Epithelial cell of proximal tubule (primary cell): ENCODE measurements at places on chromosomes 13 and 19. TPM values are rescaled to one million over a fixed set of nuclear protein-coding genes. Genes with fewer than 3 reads are reported as not detected.

- DNase-seq = no peak
These were observed 188.8 kb downstream of the TSHZ3 start for GRCh38 chr19:31160336-31160926.

DNA sequence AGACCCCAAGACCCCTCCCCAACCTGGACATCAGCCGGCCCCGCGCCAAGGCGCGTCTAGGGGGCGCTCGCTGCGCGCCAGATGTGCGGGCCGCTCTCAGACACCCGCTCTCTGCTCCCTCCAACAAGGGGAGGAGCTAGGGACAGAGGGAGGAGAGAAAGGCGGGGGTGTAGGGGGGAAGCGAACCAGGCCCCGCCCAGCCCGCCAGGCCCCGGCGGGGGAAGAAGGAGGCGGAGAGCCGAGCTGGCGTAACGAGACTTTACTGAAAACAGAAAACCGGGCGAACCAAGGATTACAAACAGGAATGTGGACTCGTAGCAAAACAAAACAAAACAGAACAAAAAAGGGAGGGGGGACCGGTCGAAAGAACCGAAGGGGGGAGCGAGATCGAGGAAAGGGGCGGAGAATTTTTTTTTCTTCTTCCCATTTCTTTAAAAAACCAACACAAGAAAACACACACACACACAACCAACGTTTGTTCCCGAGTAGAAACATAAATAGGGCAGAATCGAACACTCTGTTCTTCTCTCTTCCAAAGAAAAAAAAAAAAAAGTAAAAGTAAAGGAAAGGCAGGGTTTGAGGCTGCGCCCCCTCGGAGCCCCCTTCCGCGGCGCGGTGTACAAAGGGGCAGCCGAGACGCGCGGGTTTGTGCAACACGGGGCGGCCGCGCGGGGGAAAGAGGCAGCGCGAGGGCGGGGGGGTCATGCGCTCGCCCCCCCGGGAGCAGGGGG is 1.7 kb downstream of the JUND start:
- no peak for DNase-seq

- DNase-seq = no peak
These were observed 33.9 kb downstream of the CCNE1 start for GRCh38 chr19:29845574-29846176.

- no peak for DNase-seq
These were observed 1.1 kb upstream of the FLT3LG start for GRCh38 chr19:49472936-49473335.

DNA sequence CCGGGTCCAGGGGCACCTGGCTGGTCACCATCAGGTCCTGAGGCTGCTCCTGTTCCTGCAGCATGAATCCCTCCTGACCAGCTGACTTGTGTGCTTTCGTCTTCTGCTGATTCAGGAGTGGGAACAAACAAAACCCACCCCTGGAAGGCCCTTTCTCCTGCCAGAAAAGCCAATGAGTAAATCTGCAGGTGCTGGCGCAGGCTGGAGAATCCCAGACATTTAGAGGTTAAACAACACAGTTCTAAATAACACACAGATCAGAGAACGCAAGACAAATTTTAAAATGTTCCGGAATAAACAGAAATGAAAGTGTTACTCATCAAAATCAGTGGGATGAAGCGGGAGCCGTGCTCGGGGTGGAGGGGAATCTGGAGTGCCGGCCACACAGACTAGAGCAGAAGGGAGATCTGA is 60.6 kb upstream of the C13orf46 start:
- DNase-seq = no peak

DNA sequence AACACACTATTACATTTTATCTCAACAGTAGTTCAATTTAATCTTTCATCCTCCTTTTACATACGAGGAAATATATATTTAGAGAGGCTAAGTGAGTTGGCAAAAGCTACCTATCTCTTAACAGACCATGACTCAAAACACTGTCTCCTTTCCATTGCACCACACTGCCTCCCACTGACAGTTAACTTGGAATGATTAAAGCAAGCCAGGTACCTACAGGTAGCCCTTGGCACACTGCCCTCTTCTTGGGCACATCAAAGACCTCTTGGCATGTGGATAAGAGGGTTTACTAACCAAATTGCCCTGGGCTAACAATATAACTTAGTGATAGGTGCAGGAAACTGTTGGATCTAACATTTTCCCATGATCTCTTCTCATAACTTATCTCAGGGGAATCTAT is 1.8 kb downstream of the ABHD13 start:
- DNase-seq = no peak

- no peak for DNase-seq
These were observed 663.2 kb upstream of the SGCG start for GRCh38 chr13:22517544-22517943.

- DNase-seq = no peak
These were observed 132.9 kb upstream of the SERP2 start for GRCh38 chr13:44240611-44241145.

GRCh38 chr19:1213391-1214286 is 8.1 kb downstream of the STK11 start:
- no peak for DNase-seq

DNA sequence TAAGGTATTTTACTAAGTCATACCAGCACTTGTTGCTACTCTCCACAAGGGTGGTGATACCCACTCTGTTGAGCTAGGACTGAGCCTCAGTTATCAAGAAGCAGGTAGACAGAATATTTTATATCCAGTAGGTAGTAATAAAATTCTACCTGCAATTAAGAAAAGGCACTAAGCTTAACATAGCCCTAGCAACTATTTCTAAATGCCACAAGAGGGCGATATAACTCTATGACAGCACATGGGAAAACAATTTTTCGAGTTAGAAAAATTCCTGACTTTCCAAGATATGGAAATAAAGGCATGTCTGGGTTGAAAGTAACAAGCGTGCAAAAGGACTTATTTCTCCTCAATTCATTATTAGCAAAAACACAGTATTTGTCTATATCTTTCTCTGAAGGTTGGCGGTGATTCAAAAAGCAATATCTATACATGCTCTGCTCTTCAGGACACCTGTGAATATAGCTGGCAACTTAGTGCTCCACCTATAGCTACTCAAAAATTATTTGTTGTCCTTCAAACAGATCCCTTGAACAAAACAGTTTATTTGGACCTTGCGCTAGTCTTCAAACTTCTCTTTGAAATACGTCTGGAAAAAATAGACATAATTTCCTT is 14.7 kb downstream of the CCDC169 start:
- no peak for DNase-seq

DNA sequence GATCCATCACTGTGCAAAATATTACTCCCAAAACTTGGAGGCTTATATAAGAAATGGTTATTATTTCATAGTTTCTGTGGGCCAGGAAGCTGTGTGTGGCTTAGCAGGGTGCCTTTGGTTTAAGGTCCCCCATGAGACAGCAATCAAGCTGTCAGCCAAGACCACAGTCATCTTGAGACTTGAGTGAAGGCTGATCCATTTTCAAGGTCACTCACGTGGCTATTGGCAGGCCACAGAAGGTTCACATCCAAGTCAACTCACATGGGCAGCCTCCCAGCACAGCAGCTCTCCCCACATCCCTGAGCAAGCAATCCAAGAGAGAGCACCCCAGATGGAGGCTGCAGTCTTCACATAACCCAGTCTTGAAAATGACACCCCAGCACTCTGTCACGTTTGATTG is 537.4 kb downstream of the MYO16 start:
- DNase-seq = no peak

DNA sequence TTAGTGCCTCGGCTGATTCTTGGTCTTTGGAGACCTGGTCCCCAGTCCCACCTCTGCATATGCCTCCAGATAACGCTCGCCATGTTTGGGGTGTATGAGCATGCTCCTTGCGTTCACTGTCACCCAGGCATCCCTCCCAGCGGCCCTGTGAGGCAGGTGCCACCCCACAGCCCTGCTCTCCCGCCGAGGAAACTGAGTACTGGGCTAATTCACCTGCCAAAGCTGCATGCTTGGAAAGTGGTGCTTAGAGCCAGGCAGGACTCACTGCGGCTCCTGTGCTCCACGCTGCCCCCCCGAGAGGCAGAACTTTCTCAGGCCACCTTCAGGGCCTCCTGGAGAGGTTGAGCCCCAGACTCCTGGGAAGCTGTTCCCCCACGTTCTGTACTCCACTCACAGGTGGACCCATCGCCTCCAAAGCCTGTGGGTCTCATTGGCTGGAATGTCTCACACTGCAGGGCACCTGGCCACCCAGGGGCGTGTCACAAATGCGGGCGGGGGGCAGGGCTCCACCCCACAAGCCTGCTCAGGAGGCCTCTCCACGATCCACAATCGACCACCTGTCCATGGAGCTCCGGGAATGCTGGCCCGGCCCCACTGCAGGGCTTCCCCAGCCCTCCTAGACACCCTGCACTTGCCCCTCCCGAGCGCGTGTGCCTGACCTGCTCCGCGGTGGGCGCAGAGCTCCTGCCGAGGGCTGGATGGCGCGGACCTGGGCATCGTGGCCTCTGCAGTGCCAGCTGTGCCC is 64.6 kb downstream of the ATP11A start:
- DNase-seq = no peak

DNA sequence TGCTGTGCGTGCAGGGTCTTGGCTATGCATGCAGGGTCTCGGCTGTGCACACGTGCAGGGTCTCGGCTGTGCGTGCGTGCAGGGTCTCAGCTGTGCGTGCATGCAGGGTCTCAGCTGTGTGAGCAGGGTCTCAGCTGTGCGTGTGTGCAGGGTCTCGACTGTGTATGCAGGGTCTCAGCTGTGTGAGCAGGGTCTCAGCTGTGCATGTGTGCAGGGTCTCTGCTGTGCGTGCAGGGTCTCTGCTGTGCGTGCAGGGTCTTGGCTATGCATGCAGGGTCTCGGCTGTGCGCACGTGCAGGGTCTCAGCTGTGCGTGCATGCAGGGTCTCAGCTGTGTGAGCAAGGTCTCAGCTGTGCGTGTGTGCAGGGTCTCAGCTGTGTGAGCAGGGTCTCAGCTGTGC is 42.5 kb downstream of the RAB20 start:
- no peak for DNase-seq

DNA sequence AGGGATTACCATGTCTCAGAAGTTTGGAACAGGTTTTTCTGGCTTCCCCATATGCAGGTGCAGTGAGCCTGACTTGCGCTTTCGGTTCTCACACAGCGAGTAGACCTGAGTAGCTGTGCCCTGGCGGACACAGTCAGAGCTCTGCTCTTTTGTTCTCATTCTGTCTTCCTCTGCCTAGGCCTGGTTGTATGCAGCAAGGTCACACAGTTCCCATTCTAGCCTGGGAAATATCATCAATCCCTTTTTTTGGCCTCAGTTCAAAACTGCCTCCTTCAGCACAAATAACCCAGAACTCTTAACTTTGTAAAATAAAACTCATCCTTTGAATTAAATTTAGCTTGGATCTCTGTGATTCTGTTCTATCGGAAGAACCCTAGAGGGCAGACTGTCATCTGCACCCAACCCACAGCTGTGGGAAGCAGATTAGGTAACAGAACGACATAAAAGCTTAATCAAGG is 10.2 kb downstream of the OXGR1 start:
- DNase-seq = no peak

DNA sequence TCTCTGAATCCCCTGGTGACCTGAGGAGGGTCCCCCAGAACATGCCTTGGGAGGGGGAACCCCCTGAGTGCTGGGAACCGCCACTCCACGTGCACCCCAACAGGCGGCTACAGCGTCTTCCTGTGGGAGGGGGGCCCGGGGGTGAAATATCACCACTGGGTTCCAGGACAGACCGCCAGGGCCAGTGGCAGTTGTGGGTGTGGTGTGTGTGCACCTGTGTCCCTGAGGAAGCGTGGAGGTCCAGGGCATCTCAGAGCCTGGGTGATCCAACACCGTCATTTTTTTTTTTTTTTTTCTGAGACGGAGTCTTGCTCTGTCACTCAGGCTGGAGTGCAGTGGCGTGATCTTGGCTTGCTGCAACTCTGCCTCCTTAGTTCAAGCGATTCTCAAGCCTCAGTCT is 4.2 kb downstream of the ADGRE5 start:
- DNase-seq = no peak

DNA sequence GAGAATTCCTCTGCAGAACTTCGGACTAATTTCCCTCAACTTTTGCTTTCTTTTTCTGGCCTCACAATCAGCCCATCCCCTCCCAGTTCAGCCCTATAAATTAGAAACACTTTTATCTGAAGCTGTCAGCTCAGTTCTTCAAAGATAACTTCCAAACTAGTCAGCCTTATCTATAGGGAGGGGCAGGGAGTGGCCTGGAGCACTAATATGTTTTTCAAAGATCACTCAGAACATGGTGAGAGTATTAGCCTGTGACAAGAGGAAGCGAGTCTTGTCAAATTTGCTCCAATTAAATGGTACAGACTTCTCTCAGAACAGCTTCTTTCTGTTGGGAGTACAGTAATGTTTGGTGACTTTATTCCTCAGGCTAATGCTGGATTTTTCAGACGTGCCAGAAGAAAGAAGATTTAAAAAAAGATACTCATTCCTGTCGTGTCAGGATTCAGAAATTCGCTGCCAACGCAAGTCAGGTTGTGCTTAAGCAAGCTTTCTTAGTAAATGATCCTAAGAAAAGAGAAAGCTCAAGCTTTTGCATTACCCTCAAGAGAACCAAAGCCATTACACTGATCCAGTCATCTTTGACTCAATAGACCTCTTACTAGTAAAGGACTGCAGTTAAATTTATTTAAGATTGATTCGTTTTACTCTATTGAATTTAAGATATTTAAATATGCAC is 1033.6 kb downstream of the SLITRK5 start:
- DNase-seq = no peak

DNA sequence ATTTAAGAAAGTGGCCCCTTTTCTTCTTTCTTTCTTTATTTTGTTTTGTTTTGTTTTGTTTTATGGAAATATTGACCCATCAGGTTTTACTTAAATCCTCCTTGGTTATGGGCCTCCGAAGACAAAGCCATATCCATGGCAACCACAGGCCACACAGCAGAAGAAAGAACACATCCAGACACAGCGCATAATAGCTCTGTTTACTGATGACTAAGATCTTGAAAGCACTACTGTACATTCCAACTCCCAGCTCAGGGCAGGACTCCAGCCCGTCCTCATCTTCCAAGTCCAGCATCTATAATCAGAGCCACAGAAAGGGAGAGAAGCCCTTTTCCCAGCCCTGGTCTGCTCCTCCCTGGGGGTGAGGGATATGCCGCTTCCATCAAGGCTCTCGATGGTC is 84.3 kb downstream of the NUFIP1 start:
- DNase-seq = no peak

- DNase-seq = no peak
These were observed 107.1 kb upstream of the MIR17HG start for GRCh38 chr13:91240341-91240740.

CCDC70 gene
- not detected in 2 replicates for total RNA-seq

CYP4F22 gene
- total RNA-seq = not detected in 2 replicates

TLE2 gene
- total RNA-seq = 1.6 and 2.9 TPM in 2 replicates

GRK1 gene
- total RNA-seq = 0.06 TPM in 1 of 2 replicates, not detected in the other

ZNF850 gene
- 2.2 and 3.6 TPM in 2 replicates for total RNA-seq

ZNF85 gene
- total RNA-seq = 11.4 and 12.1 TPM in 2 replicates

ZNF610 gene
- 0.51 and 1.3 TPM in 2 replicates for total RNA-seq

KLK8 gene
- total RNA-seq = 3.6 and 9.1 TPM in 2 replicates

LIM2 gene
- total RNA-seq = not detected in 2 replicates

CGB8 gene
- total RNA-seq = 1.2 TPM in 2 replicates

MRPS12 gene
- total RNA-seq = 74.9 and 106 TPM in 2 replicates
